ENCODE measurements at places on chromosomes 13 and 19.

DNA sequence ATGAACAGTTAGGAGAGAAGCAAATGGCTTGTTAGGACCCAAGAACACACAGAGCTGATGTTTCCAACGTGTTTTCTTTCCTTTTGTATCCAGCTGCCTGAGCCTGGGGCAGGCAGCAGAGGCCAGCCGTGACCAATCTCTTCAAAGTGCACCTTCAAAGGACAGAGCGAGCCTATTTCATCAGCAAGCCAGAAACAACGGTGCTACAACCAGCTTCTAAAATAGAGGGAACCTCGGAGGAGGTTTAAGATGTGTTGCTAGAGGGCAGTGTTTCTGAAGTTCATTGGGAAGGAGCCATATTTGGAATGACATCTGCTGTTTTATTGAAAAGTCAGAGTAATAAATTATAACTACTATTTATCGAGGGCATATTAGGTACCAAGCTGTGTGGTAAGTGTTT lies 56.2 kb upstream of the RFC3 start:
- no peak for DNase-seq

DNA sequence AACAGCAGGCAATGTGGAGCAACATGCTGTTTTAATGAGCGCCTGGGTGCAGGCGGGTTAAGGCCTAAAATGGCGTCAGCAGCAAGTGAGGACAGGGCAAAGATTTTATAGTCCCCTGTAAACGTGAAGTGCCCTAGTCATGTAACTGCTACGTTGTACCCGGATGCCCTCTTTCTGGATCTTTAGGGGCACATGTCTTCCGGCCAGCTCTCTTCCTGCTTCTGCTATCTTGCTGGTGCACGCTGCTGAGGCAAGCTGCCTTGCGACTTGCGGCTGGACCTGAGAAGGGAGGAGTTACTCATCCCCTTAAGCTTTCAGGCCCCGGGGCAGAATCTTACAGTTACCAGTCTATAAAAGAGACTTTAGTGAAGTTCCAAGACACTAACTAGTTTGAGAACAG lies 303.6 kb upstream of the DACH1 start:
- no peak for DNase-seq

GRCh38 chr13:41563341-41563983 lies 106.1 kb downstream of the RGCC start:
- no peak for DNase-seq

- no peak for DNase-seq
These were observed 661 bp downstream of the FREM2 start for GRCh38 chr13:38687246-38688229.

- DNase-seq, result peak; percentile 14
These were observed 6.1 kb upstream of the KANK2 start for GRCh38 chr19:11203194-11204075.

GRCh38 chr13:84870190-84870589 lies 929.0 kb downstream of the SLITRK6 start:
- DNase-seq, result no peak

- DNase-seq, result no peak
These were observed 20.9 kb downstream of the CAPS start for GRCh38 chr19:5934774-5935472.

- DNase-seq, result no peak
These were observed 11.1 kb downstream of the GRAMD1A start for GRCh38 chr19:35011091-35011689.

DNA sequence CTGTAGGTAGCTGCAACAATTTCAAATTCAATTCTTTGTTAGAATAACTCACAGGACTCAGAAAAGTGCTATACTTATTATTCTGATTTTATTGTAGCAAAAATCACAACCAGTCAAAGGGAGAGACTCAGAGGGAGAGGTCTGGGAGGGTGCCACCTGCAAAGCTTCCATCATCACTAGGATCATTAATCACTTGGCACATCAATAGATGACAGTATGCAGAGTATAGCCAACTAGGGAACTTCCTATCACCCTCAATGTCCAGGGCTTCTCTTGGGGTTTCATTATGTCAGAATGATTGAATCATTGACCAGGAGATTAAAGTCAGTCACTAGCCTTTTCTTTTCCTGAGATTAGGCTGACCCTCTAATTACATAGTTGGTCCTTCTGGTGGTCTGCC lies 431.3 kb upstream of the ATXN8OS start:
- no peak for DNase-seq

- peak; percentile 84 for DNase-seq
These were observed 372 bp upstream of the ZNF699 start for GRCh38 chr19:9309974-9310446.

DNA sequence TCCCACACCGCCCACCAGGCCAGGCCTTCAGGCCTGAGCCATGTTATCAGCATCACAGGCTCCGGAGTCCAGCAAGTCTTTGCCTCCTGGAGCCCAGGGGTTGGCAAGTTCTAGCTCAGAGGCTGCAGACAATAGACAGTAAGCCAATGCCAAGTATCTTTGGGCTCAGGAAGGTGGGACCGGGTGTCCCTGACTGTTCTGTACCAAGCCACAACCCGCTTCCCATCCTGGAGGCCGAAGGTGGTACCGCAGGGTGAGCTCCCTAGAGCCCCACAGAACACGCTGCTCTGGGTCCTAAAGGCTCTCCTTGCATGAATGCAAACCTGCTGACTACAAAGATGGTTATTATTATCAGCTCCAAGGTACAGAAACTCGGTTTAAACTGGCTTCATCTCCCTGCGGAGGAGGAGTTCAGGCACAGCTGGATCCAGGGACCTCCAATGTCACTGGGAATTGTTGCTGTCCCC lies 5.5 kb upstream of the FSTL3 start:
- DNase-seq, result no peak

- no peak for DNase-seq
These were observed 2.5 kb downstream of the NDUFA3 start for GRCh38 chr19:54104998-54105715.

DNA sequence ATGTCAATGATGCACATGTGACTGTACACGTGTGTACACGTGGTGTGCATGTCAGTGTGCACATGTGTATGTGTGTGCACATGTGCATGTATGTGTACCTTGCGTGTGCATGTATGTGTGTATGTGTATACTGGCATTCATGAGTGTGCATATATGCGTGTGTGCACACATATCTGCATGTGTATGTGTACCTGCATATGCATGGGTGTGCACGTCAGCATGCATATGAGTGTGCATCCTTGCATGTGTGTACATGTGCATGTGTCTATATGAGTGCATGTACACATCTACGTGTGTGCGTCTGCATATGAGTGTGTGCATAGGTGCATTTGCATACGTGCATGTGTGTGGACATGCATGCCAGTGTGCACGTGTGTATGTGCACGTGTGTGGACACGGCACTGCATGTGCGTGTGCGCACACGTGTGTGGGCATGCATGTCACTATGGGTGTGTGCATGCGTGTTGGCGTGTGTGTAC lies 48.5 kb downstream of the GADD45B start:
- no peak for DNase-seq

GRCh38 chr13:100957741-100958140 lies 283.1 kb upstream of the TMTC4 start:
- DNase-seq, result no peak

Measured in stimulated activated CD4-positive, alpha-beta T cell treated with anti-CD3 and anti-CD28 coated beads, TNF-alpha, amount 100 ng/mL, for 24 hours (primary cell).